Stimulated activated memory B cell treated with anti-CD40 and anti-IgM and Interleukin-4, amounts not matched to agents 10 μg/mL and 1 μg/mL and 100 μg/mL, for 72 hours (primary cell): ENCODE measurements at places on chromosomes 1 and 21.

DNA sequence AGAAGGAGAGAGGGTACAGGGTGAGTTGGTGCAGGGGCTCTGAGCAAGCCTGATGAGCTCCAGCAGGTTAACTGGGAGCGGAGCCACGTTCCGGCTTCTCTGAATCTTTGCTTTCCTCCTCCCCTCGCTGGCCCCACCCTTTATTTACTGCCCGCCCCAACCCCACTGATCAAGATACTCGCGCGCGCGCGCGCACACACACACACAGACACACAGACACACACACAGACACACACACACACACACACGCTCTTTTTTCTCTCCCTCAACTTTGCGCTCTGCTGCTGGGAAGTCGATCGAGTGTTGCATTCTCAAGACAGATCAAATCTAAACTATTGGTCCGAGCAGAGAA lies at the start of gene GRIK1:
GRIK1 (minus strand) TSS at position 73 of the 352 bp plus-strand sequence.
- no peak for ATAC-seq

DNA sequence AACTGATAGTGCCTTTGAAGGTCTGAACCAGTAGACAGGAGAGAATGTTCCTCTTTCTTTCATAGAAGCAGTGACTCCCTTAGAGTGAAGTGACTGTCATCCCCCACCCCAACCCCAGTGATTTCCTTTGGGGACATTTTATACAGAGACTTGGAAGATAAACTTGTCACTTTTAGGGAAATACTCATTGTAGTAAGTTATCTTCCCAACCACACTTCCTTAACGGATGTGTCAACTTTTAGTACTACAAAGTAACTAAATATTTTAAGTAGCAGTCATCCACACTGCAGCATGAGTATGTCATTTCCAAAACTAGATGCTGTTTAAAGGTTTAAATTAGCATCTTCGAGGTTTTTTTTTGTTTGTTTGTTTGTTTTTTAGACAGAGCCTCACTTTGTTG lies 13.7 kb downstream of the LRRC8B start:
- ATAC-seq, result no peak

GRCh38 chr21:37711286-37711829 lies 204.9 kb downstream of the KCNJ6 start:
- no peak for ATAC-seq

DNA sequence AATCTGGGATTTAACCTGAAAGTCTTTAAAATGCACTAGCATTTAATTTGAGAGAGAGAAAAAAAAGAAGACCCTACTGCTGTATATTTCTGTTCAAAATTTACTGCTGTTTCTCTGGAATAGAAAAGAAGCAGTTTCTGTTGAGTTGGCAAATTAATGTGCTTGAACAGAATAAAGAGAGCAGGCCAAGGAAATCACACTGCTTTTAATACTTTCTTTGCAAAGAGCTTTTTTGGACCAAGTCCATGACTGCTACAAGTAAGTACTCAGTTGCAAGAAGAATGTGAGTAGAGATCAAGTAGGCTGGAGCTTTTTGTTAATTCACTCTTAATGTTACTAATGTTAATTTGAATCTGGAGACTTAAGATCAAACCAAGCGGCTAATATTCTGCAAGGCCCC lies 336.2 kb upstream of the SGIP1 start:
- no peak for ATAC-seq

DNA sequence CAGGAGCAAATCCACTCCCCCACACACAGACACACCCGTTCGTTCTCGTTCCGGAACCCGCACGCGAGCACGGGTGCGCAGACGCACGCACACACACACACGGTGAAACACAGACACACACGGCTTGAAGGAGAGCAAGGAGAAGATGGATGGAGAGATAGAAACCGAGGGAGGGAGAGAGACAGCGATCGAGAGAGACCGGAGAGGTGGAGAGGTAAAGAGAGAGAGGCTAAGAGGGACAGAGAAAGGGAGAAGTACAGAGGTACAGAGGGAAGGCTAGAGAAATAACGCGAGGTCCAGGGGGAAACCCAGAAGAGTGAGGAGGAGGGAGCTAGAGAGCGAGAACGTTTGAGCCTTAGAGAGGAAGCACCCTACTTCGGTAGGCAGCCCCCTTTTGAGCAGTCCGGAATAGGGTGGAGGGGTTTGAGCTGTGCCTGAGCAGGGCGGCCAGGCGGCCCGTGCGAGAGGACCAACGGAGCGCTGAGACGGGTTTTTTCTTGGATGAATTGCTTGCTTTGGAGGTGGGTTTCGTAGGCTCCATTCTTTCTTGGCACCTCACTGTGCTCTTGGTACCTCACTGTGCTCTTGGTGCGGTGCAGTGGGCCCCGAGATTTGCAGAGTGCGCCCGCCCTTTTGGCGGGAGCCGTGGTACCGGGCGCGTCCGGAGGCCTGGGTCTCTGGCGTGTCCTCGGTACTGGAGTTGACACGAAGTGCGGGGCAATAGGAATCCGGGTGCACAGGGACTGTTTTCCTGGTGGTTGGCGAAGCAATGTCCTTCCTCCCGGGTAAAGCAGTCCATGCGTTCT lies 88.4 kb upstream of the RHOU start:
- ATAC-seq, result peak; percentile 72

- no peak for ATAC-seq
Observed at GRCh38 chr1:201625851-201626251, 86.9 kb downstream of the NAV1 start.

DNA sequence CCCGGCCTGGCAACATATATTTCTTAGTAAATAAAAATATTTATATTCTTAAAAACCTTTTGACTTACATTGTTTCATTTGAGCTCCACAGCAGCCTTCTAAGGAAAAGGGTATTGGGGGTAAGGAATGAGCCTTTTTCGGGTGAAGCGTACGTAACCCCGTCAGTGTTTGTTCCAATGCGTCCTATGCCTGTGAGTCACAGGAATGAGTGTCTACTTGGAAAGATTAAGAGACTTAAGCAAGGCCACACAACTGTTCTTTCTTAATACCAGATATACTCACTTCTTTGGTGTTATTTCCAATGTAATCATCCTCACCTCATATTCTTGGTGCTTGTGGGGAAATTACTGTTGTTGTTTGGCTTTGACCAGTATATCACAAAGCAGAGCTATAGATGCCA lies 22.7 kb downstream of the WDTC1 start:
- ATAC-seq, result no peak

- no peak for ATAC-seq
Observed at GRCh38 chr1:54323921-54324250, 82.3 kb downstream of the SSBP3 start.

GRCh38 chr21:14826630-14827029 lies 238.2 kb downstream of the NRIP1 start:
- ATAC-seq, result no peak

GRCh38 chr1:67290236-67290635 lies 17.4 kb upstream of the IL12RB2 start:
- no peak for ATAC-seq

DNA sequence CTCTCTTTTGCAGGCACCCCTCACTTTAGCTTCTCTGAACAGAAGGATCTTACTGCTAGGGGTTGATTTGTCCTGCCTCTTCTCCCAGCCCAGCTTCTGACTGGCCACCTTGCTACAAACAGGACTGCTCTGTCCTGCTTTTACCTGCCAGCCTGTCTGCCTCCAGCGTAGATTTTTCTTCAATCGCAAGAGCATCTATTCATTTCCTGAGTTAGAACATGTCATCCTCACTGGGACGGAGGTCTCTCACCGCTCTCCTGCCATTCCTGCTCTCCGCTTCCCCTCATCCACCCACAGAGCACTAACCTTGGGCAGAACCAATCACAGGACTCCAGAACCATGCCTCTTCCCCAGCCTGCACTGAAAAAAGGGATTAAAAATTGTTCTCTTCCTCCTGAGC lies 3.5 kb upstream of the ATP1B1 start:
- no peak for ATAC-seq

- ATAC-seq, result peak; percentile 16
Observed at GRCh38 chr1:110465038-110465813, 14.3 kb downstream of the PROK1 start.

DNA sequence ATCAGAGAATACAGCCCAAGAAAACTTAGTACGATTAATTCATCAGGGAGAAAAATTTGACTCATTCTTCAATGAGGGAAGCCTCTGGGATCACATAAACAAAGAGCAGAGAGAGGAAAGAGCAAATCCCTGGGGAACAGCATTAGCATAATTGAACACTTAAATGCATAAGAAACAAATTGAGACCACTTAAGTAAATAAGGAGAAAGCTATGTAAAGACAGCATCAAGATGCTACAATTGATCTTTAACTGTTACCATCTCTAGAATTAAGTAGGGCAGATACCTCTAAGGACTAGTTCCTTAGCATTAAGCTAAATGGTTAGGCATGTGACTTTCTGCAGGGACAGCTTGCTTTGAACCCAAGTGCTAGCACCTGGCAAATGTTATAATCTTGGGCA lies 265.1 kb upstream of the NEGR1 start:
- no peak for ATAC-seq

GRCh38 chr1:245730801-245731200 lies 576.0 kb downstream of the KIF26B start:
- ATAC-seq, result no peak

GRCh38 chr1:116971965-116972673 lies 29.4 kb upstream of the CD101 start:
- no peak for ATAC-seq

GRCh38 chr21:29258626-29259338 lies 39.9 kb upstream of the BACH1 start:
- no peak for ATAC-seq

DNA sequence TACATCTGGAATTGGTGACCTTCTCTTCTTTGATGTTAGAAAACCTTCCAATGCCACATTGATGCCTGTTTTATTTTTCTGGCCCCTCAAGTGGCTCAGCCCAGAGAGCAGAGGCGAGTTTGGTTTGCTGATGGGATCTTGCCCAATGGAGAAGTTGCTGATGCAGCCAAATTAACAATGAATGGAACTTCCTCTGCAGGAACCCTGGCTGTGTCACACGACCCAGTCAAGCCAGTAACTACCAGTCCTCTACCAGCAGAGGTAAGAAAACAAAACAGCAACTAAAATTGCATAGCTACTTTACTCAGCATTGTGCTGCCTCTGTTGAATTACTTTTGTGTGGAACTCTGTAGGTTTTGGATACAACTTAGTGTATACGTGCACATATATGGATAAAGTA lies 97.6 kb downstream of the CC2D1B start:
- no peak for ATAC-seq

DNA sequence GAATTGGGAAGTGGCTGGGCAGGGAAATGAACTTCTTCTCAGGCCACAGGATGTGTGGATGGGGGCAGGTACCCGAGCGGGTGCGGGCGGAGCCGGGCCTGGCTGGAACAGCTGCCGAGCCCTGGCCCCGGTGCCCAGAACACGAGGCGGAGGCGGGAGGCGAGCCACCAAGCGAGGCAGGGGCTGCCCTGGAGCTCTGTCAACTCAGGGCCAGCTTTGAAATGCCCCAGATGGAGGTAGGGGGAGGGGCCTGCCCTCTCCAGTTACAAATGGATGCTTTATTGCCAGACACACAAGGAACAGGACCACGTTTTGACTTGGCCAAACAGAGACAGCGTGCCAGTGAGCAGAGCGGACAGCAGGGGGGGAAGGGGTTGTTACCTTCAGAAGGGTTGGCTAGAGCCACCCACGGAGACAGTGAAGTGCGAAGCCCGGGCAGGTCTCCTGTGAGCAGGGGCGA lies 240.4 kb downstream of the SDCCAG8 start:
- ATAC-seq, result no peak

GRCh38 chr21:44626262-44626661 lies 631 bp upstream of the KRTAP10-9 start:
- no peak for ATAC-seq

- no peak for ATAC-seq
Observed at GRCh38 chr1:43605766-43606165, 44.2 kb upstream of the KDM4A start.

DNA sequence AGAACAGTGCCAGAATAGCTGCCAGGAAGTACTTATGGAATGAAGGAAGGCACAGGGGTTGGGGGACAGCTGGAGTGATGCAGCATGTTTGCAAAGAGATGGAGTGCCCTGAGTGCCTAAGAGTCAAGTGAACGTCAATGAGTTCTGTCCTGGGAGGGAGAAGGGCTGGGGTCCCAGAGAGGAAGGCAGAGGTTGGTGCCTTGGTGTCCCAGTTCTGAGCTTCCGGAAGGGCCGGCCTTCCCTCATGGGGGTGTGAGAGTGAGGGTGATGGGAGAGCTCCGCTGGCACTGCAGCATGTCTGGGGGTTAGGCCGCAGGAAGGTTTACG lies 17.6 kb downstream of the NES start:
- ATAC-seq, result no peak

- ATAC-seq, result peak; percentile 53
Observed at GRCh38 chr1:23625459-23625858, 66.1 kb upstream of the RPL11 start.

DNA sequence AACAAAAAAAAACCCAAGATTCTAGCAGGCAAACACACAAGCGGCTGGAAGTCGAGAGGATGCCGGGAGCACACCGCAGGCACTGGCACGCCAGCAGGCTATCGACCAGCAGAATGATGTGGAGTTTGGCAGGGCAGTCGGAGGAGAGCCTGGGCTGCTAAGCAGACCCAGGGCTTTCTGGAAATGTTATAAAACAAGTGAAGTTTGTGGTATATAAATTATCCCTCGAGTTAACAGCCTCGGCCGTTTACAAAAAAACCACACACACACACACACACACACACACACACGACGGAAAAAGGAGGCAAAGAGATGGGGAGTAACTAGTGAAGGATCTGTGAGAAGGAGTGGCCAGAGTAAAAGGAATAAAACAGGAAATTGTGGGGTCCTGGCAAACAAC lies 87.2 kb upstream of the IVNS1ABP start:
- ATAC-seq, result no peak

DNA sequence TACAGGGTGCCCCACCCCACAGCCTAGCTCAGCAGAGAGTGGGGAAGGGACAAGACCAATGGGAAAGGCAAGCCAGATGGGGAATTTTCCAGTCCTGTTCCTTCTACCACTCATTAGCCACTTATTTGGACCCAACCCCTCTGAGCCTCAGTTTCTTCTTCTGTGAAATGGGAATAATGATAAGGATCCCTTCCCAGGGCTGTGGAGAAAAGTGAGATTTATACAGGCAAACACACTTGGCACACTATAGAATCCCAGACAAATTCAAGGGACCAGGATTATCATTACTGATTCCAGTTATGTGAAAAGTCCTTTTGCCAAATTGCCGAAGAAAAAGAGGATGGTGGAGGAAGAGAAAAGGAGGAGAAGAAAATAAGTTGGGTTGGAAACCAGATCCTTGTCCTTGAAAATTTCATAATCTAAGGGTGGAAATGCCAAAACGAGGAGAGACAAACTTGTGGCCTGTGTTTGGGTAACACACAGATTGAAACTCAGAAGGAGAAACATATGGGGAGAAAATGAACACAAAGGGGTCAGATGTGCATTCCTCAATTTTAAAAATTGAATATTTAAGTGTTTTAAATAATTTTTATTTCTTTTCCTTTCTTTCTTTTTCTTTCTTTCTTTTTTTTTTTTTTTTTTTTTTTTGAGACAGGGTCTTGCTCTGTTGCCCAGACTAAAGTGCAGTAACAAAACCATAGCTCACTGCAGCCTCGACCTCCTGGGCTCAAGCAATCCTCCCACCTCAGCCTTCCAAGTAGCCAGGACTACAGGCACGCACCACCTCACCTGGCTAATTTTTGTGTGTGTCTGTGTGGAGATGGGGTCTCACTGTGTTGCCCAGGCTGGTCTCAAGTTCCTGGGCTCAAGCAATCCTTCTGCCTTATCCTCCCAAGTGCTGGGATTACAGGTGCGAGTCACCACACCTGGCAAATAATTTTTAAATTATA lies 9.6 kb downstream of the CAPN2 start:
- ATAC-seq, result no peak
